ENCODE measurements at places on chromosomes 5 and 9.

DNA sequence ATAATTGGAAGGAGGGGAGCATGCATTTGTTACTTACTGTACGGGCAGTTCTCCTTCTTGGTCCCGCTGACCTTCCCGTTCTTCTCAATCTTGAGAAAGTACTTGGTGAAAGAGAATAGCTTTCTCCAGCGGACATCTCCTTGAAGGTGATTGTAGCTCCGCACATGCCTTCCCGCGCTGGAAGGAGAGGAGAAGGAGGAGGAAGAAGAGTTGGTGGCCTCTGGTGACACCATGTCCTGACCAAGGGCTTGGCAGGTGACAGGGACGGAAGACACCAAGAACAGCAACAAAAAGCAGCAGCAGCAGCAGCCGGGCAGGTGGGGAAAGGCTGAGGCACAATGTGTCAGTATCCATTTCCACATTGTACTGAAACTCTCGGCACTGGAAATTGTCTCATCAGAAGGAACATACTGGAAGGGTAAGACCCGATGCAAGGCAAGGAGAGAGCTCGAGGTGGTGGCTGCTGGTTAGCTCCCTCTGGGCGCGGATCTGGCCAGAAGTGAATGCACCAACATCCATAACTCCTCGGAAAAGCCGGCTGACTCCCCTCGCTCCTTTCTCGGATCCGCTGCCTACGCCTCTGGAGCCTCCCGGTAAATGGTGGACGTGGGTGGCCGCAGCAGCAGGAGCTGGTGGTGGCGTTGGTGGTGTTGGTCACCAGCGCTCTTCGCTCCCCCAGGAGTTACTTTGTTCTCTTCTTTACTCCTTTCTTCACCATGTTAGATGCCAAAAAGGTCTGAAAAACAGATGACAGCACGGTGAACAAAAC lies 715 bp downstream of the FGF10 start:
- DNase-seq: no peak

GRCh38 chr5:80033513-80033912 lies 1.6 kb upstream of the THBS4 start:
- no peak for DNase-seq

DNA sequence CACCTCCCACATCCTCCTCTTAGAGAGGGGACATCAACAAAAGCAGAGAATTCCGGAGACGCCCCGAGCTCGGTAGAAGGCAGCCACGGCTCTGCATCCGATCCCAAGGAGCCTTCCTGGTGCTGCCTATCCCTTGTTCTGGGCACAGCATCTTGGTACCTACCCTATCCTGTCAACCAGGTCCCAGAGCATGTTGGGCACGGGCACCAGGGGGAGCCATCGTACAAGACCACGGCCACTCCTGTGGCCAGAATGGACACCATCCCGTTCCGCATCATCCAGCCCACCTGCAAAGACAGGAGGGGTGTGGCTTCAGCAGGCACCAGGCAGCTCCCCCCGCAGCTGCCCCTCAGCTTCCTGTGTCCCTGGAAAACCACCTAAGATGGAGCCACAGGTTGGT lies 62.7 kb upstream of the ZNF354A start:
- DNase-seq: no peak

GRCh38 chr9:127283917-127284497 lies 19.4 kb downstream of the GARNL3 start:
- DNase-seq: no peak

DNA sequence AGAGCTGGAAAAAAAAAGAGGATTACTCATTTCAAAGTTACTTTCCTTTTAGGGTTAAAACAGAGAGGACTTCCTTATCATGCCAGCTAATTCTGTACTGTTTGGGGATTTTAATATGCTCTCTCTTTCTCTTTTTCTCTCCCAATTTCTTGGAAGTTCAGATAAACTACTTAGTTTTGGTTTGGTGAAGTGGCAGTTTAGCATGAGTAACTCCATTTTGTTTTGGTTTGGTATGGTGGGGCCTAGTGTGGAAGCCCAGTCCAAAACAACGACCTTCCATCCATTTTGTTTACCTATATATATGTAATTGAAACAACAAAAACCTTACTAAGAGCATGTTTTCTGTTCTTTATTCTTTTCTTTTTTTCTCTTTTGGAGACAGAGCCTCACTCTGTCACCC lies 3.7 kb upstream of the BSPRY start:
- DNase-seq: no peak

- DNase-seq: no peak
Measured at GRCh38 chr5:42032137-42032536, 107.1 kb downstream of the FBXO4 start.

GRCh38 chr9:6926436-6926835 lies 168.7 kb downstream of the KDM4C start:
- no peak for DNase-seq

DNA sequence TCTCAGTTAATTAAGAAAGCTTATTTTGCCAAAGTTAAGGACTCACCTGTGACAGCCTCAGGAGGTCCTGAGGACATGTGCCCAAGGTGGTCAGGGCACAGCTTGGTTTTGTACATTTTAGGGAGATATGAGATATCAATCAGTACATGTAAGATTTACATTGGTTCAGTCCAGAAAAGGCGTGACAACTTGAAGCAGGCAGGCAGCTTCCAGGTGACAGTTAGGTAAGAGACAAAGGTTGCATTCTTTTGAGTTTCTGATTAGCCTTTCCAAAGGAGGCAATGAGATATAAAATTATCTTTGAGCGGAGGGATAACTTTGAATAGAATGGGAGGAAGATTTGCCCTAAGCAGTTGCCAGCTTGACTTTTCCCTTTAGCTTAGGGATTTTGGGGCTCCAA lies 47.8 kb downstream of the SLC1A1 start:
- no peak for DNase-seq

- no peak for DNase-seq
Measured at GRCh38 chr5:854966-855743, 4.4 kb upstream of the ZDHHC11 start.

DNA sequence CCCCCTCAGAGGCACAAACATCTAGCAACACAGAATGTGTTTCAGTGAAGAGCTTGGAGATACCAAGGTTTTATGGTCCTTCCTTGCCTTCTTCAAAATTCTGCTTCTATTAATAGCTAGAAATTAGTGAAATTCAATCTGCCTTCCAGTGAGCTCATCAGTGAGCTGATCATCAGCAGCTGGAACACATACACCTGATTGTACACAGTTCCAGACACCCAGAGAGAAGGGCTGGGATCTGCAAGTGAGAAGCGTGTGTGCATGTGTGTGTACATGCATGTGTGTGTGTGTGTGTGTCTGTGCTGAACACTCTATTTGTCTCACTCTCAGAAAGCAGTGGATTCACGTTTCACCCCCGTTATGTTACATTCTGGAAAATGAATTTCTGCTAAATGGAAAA lies 28.5 kb downstream of the CFAP90 start:
- DNase-seq: no peak
